PC-3 (cell line): ENCODE measurements at places on chromosomes 12 and 14. TPM values are rescaled to one million over a fixed set of nuclear protein-coding genes. Genes with fewer than 3 reads are reported as not detected.

- no peak for DNase-seq
Measured at GRCh38 chr12:99009654-99010296, 364.7 kb downstream of the APAF1 start.

DNA sequence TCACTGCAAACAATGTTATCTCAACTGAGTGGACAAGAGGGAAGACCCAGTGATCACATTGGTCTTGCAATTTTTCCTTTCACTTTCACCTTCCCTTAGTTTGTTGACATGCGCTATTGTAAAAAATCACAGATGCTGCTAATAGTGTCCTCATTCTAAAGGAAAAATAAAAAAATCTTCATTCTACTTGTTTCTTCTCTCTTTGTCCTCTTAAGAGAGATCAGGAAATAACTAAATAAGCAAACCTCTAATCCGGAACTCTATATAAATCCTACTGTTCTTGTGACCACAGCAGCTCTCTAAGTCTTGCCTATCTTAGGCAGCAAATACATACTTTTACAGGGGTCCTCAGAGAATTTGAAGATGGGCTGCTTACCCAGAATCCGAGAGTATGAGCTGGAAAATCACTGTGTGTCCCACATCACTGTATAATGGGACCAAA, 257.7 kb downstream of the NAV3 start:
- no peak for DNase-seq

DNA sequence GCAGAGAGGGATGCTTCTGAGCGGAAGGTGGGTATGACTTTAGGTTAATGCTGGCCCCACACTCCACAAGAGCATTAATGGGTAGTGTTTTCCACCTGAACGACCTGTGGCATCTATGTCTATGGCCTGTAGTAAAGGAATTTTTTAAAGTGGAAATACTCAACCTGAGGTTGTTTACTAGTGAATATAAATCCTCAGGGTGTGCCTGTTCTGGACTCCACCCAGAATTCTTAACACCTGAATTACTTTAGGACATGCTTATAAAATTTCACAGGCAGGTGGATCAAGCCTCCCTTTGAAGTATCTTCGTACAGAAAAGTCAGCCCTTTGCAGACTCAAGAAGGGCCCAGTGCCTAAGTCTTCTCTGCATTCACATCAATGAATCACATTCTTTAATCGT, 196.1 kb downstream of the ESR2 start:
- DNase-seq = peak; percentile 6

DNA sequence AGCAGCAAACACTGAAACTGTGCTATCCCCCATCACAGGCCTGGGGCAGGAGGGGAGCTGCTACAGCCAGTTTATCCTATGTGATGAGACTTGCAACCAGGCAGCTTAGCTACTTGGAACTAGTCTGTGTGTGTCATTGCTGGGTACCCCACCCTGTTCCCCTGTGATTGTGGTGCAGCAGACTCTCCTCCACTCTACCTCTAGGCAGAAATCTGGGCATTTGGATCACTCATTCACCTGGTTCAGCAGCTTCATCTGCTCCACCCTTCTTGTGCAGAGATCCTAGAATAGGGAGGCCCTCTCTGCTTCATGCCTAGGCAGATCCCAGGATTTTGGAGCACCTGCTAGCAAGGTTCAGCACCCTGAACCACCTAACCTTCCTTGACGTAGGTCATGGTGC, 8.8 kb downstream of the TAS2R13 start:
- no peak for DNase-seq

DNA sequence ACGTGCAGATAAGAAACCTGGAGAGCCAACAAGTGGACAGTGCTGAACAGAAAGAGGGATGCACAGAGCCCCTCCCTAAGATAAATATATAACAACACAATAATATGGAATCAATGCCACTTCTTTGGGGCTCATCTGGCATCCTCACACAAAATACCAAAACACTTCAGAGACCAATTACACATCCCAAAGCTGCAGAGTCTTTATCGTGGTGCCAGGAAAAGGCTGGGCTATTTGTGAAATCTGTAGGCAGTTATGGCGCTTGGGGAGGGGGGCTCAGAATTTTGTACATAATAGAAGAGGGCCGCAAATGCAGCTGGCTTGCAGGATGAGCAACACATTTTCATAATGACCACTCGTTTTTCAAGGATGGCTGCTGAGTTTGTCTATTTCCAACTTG, 160.4 kb upstream of the NOS1 start:
- DNase-seq = no peak

DNA sequence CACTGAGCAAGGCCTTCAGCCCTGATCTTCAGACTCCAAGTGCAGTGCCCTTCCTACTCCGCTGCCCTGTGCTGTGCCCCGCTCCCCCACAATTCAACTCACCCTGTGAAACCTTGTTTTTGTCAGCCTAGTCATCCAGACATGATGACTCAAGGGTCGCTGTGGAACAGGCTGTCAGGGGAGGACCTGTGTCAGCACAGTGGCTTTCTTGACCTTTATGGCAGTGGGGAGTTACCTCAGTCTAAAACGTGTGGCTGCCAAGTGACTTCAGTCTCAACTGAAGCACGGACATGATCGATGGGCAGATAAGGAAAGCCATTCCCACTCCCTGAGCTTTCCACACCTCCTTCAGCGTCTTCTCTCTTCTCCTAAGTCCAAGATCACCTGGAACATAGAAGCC, 16.3 kb upstream of the FLVCR2 start:
- peak; percentile 9 for DNase-seq

- DNase-seq = no peak
Measured at GRCh38 chr12:103386451-103386850, 109.3 kb downstream of the C12orf42 start.

DNA sequence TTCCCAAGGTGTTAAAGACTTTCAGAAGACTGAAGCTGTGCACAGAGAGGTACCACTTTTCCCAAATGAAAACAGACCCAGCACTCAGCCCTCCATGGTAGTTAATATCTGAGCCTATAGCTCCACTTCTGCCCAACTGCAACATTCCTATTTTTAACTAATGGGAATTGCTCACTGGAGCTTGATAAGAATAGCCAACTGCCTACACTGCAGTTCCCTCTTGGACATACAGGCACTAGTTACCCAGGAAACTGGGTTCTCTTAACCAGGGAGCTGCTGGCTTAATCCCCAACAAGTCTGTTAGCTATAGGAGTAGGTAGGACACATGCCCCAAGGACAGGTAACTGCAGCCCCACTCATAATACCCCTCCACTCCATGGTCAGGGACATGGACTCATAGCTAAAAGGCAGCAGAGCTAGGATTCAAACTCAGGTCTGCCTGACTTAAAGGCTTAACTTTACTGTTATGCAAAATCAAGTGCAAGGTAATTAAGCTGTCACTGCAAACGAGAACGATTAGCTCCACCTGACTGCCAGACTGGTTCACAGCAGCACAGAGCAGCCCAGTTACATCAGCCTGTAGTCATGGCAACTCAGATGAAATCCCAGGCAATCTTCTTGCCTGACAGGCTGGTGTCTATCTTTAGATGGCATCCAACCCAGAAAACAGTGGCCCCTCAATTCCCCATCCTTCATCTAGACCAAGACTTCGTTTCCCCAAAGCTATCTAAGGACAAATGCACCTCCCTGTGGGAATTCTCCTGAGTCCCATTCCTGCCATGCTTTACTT, 77.1 kb upstream of the ACTN1 start:
- no peak for DNase-seq

DNA sequence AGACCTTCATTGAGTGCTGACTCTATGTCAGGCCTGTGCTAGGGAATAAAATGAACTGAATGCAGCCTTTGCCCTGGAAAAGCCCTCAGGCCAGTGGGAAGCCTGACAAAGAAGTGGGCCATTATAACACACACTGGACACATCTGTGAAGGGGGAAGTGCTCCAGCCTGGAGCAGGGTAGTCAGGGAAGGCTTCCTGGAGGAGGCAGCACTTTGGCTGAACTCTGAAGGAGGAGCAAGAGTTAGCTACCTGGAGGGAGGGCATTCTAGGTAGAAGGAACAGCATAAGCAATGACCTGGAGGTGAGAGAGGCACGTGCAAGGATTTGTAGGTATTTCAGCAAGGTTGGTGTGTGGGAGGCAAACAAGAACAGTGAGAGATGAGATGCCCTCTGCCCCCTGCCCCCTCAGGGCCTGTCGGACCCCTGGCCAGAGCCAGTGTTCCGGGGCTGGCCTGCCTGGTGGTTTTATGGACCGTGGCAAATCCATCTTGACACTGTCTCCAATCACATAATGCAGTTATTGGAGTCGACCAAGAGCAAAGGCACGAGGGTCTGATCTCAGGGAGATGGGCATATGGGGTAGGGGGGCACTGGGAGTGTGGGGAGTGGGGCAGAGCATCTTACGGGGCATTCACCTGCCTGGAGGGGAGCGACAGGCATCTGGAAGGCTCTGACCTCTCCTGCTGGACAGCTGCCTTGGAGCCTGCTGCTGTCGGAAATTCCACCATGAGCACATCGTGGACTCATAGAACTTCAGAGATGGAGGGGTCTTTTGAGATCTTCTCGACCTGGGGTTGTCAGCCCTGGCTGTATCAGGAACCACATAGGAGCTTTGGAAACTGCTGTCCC, 2.7 kb upstream of the FAM222A start:
- DNase-seq = no peak

DNA sequence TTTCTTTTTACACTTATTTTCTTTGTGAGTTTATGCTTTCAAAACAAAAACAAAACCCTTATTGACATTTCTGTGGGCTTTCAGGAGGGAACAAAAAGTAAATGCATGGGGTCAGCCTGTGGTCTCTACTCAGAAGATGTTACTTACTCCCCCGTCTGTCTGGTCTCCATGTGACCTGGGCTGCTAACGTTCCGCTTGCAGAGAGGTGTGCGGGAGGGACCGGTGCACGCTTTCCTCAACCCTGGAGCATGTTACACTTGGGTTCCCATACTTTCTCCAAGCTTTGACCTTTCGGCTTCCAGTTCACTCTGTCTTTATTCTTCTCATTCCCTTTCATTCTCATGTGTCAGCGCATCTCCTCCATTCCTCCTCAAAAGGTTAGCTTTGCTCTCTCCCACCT, 36.5 kb downstream of the ZC3H14 start:
- DNase-seq = no peak

DNA sequence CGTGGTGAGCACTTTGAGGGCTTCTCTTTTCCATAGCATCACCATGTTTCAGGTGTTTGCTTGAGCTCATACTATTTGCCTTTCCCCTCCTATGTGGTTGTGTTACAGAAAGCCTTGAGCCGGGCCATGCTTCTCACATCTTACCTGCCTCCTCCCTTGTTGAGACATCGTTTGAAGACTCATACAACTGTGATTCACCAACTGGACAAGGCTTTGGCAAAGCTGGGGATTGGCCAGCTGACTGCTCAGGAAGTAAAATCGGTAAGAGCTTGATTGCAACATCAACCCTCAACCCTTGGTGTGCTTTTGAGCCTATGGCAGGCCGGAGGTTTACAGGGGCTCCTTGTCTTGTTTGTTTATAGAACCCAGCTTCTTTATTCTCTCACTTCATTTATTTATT, 8.1 kb downstream of the LETMD1 start:
- DNase-seq = peak; percentile 84

GRCh38 chr14:104579507-104579906, at the start of gene C14orf180:
TSS of gene C14orf180 (plus strand) at chr14:104579764. CDS start at chr14:104586431, 6,667 bp downstream.
- DNase-seq = no peak

GRCh38 chr12:120316798-120317223, 10.8 kb downstream of the PLA2G1B start:
- DNase-seq = peak; percentile 14

- DNase-seq = no peak
Measured at GRCh38 chr14:90379106-90379505, 17.7 kb upstream of the CALM1 start.

- peak; percentile 79 for DNase-seq
Measured at GRCh38 chr14:67622675-67623074, 3.0 kb downstream of the ARG2 start.

DNA sequence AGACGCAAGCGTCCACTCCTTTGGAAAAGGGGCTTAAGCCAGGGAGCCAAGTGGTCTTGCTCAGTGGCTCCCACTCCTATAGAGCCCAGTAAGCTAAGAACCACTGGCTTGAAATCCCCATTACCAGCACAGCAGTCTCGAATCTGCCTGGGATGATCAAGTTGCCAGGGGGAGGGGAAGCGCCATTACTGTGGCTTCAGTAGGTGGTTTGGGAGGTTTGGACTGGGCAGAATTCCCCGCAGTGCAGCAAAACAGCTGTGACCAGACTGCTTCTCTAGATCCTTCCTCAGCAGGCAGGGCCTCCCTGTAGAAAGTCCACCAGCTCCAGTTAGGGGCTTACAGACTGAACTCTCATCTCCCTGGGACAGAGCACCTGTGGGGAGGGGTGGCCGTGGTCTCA, 115.4 kb downstream of the TMEM117 start:
- no peak for DNase-seq

GRCh38 chr12:16555630-16556029, 50.3 kb downstream of the LMO3 start:
- no peak for DNase-seq

DNA sequence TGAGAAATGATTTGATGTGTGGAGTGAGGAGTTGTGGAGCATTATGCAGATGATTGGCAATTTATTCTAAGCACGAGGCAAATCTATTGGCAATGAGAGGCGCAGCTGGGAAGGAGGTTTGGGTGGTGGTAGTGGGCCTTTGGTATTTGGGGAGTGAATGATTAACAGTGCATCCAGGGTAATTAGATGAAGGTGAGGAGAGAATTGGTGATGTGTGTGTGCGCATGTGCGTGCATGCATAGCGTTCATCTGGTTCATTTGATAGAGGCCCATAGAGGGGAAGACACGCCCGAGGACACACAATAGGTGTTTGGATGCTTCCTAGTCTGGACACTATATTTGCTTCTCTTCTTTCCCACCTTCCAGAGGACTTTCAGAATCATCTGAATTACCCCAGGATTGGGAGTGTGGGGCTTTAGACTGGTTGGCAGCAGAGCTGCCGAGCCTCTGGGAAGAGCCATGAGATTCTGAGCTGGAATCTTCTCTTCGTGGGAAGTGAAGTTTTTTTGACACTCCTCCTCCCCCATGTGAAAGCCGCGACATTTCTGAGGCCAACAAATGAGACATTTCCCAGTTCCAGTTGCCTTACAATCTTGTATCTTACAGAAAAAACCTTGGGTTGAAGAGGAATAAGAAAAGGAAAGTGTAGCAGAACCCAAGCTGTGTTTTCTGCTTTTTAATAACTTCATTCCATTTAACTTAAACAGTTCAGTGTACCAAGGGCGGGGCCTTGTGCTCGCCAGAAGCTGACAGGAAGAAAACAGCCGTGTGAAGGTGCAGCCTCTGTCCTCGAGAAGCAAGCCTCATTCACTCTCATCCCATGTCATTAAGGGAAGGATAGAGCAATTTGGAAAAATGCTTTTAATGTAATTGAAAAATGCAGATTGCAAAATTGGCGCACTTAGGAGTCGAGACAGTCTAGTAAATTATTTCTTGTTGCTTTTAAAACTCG, 65.2 kb downstream of the SLC25A47 start:
- peak; percentile 50 for DNase-seq

Gene PLCZ1
- not detected in 2 replicates for total RNA-seq

Gene ERP27
- not detected in 2 replicates for total RNA-seq

Gene KRT72
- not detected in 2 replicates for total RNA-seq

Gene FSCB
- 0.12 and 0.15 TPM in 2 replicates for total RNA-seq
